ENCODE measurements at places on chromosomes 11 and 22.

DNA sequence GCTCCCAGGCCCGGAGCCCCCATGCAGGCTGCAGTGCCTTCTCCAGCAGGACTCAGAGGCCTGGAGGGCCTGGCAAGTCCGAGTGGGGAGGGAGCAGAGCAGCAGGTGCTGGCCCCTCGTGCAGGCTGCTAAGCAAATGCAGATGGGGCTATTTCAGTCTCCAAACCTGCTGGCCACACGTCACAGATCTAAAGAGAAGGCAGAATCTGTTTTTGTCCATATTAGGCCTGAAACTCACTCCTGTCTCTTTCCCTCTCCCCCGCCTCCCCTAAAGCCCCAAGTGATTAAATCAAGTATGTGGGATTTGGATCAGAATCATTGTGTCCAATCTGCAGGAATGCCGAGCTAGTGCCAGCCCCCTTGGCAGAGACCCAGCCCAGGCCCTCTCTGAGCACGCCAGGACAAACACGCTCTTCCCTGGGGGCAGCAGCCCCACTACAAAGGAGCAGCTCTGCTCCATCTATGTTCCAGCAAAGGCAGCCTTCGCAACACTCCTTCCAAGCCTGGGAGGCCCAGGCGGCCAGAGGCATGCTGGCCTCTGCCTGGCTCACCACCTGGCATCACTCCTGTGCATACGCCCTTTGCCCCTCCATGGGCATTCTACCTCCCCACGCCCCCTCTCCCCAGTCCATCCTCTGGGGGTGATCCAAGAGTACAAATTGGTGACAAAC lies 26.5 kb downstream of the RPL27A start:
- DNase-seq: no peak

- DNase-seq: no peak
Observed at GRCh38 chr22:37220543-37220981, 8.3 kb upstream of the SSTR3 start.

- DNase-seq: no peak
Observed at GRCh38 chr11:70537576-70538571, 139.5 kb downstream of the CTTN start.

DNA sequence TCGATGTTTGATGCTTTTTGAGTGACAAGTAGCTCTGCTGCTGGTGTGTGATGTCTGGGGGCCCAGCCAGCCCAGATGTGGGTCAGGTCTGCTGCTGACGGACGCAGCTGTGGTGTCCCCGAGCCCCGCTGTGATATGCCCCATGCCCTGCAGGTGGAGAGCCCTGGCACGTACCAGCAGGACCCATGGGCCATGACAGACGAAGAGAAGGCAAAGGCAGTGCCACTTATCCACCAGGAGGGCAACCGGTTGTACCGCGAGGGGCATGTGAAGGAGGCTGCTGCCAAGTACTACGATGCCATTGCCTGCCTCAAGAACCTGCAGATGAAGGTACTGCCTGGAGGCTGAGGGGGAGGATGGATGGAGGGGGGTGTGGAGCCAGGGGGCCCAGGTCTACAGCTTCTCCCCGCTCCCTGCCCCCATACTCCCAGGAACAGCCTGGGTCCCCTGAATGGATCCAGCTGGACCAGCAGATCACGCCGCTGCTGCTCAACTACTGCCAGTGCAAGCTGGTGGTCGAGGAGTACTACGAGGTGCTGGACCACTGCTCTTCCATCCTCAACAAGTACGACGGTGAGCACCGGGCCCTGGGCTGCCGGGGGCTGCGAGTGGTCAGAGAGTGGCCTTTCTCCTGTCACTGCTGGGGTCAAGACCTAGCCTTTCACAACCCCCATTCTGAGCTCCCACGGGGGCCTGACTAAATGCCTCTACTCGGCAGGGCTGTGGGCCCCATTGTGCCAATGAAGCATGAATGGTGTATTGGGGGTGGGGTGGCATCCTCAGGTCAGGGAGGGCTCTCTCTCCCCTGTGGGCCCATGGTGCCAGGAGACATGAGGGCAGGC lies 7.3 kb downstream of the AIP start:
- no peak for DNase-seq

DNA sequence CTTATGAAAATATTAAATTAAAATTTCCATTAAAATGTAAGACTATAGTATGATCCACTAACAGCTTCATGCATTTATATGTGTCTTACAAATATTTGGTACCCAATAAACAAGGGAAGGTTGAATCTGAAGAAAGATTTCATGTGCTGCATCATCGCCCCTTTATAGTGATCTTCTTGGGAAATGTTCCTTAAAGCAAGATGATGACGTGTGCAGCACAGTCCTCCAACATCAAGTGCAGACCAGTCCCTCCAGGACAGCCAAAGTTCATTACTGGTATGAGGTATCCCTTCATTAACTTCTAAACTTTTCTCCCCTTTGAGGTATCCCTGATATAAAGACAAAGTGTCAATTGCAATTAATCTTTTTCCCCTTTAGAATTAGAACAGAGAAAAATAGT lies 567.0 kb downstream of the METTL15 start:
- no peak for DNase-seq

DNA sequence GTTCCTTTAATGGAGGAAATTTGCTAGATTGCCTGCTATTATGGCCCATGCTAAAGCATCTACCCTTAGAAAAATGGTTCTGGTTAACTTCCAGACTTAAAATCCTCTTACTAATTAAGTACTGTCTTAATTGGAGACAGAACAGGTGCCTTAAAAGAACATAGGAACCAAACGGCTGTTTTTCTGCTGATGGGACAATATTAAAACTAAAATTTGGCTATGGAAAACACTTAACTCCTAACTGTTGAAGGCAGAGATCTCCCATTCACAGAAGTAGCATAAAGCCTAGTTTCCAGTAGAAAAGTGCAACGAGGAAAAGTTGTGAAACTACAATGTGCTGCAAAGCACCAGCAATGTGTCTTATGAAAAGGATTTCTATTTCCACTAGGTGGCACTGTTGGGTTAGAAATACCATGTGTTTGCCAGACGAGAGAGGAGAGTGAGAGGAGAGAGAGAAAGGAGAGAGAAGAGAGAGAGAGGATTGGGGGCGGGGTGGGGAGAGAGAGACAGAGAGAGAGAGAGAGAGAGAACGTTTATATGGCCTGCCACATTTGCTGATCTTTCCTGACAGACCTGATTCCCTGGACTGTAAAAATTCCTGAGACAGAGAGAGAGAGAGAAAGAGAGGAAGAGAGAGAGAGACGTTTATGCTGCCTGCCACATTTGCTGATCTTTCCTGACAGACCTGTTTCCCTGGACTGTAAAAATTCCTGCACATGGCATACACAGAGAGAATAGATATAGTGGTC lies 51.5 kb downstream of the FAM181B start:
- no peak for DNase-seq

- DNase-seq: no peak
Observed at GRCh38 chr11:87290304-87290922, 252.7 kb downstream of the TMEM135 start.

DNA sequence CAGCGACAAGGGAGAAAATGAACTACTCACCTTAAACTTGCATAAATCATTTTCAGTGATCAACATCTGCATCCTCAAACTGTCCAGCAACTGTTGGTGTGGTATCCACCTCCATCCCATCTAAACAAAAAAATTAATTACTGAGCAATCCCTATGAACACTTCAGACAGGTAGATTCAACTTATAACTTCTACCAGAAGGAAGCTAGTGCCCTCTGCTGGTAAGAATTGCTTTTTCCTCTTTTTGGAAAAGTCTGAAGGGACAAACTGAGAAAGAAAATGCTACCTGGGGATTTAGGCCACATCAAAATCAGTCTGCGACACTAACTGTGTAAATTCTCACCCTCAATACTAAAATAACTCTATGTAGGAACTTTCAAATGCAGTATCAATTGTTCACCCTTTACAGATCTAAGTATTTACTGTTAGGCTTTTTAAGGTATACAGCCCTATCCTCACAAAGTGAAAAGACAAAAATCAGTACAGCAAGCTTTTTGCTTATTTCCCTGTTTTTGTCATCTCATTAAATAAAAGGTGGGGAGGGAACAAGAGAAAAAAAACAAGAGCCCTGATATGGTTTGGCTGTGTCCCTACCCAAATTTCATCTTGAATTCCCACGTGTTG lies 17.9 kb downstream of the CLNS1A start:
- DNase-seq: no peak

- DNase-seq: no peak
Observed at GRCh38 chr22:24176040-24176439, 5.2 kb upstream of the SUSD2 start.

GRCh38 chr11:67371911-67372320 lies 1.5 kb downstream of the CLCF1 start:
- DNase-seq: no peak

- no peak for DNase-seq
Observed at GRCh38 chr11:22192289-22192641, 620 bp upstream of the ANO5 start.

GRCh38 chr22:21032037-21032867 lies at the start of gene SLC7A4:
TSS of gene SLC7A4 (minus strand) at chr22:21032561. CDS start at chr22:21031812, 749 bp downstream.
- no peak for DNase-seq

DNA sequence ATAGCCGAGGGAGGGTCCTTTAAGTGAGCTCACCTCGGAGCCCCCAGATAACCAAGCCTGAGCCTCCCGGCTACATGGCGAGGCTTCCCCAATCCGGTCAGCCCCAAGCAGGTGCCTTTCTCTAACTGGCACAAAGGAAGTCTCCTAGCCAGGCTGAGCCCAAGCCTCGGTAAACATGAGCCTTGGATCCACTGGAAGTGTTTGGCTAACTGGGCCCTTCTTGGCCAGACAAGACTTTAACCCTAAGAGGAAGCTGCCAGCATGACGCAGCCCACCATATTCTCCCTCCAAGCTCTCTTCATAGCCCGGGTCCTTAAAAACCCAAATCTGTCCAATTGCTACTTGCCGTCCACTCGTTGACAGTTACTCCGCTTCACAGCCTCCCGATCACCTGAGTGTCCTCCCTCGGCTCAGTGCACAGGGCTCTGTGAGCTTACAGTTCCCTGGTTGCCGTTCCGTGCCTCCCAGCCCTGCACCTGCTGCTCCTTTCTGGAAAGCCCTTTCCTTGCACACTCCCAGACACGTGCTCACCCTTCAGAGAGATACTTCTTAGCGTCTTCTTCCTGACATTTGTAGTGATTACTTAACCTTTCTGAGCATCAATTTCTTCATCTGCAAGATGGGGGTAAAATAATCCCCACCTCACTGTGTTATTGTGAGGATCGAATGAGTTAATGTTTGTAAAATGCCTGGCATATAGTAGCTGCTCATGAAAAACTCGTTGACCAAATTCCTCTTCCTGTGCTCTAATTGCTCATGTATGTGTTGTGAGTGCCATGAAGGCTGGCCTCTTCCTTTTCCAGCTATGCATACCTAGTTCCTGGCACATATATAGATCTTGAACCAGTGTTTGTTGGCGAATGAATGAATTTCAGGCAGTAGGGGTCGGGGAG lies 25.6 kb downstream of the TXN2 start:
- no peak for DNase-seq

GRCh38 chr11:2261436-2262230 lies 8.8 kb downstream of the ASCL2 start:
- DNase-seq: no peak

DNA sequence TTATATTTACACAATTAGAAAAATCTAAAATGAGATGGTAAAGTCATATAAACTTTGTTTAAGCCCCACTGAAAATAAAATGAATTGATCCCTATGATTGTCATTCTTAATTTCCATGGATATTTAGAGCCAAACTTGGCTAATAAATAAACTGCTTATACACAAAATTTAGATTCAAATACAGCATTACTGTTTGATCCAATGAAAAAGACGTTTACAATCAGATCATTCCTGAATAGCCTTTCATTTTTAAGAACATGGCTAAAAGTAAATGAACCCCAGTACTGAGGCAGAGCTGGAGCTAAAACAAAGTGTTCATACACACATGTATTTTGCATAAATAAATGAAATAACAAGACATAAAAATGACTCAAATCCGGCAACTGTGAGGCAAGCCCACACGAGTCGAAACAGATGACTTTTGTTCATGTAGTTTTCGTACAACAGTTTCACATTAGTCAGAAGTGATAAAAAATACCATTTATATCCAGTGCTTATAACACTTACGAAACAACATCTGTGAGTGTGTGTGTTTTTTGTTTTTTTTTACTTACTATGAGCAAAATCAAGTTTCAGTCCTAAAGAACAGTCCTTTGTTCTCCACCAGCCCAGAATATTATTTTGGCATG lies 386.5 kb downstream of the SOX6 start:
- no peak for DNase-seq

DNA sequence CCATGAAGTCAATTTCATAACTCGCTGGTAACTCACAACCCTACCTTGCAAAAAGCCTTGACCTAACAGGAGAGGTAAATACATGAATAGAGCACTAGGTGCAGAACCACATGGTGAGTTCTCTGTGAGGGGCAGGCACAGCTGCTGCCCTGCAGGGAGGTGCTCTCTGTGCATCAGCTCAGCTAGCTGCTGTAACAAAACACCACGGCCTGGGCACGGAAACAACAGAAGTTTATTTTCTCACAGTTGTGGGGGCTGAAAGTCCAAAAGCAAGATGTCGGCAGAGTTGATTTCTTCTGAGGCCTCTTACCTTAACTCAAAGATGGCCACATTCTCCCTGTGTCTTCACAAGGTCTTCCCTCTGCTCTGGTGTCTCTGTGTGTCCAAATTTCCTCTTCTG lies 13.0 kb upstream of the MRPL11 start:
- no peak for DNase-seq

DNA sequence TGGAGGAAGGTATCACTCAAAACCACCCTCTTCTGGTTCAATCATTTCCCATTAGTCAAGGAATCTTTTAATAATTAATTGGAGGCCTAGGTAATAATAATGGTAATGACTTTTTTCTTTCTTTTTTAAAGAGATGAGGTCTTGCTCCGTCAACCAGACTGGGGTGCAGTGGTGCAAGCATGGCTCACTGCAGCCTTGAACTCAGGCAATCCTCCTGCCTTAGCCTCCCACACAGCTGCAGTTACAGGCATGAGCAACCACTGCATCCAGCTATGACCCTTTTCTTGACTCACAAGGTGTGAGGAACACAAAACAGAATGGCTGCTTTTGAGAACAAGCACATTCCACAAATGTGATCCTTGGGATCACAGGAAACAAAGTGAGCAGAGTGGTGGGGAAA lies 3.6 kb downstream of the POLDIP3 start:
- DNase-seq: no peak

DNA sequence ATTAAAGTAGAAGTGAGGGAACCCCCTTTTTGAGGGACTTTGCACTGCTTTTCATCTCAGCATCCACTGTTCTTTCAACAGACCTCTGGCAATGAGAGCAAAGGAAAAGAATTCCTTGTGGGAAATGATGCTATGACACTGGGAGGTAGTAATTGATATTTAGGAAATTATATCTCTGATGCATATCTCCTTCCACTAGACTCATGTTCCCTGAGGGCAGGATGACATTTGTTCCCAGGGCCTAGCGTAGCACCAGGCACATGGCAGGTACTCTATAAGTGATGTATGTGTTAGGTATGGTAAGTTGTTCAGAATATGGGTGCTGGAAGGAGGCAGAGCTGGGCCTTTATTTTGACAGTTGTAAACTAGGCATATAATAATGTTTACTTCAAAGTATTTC lies 142.9 kb downstream of the CCDC81 start:
- DNase-seq: no peak

GRCh38 chr22:20604776-20605221 lies 97.4 kb downstream of the MED15 start:
- no peak for DNase-seq

Data from stimulated activated CD8-positive, alpha-beta memory T cell treated with anti-CD3 and anti-CD28 coated beads, Interleukin-7, amount 100 ng/mL, for 4 hours (primary cell).